ENCODE measurements at places on chromosomes 5 and 9.

GRCh38 chr9:34562135-34562745, 27.3 kb downstream of the CNTFR start:
- no peak for DNase-seq

DNA sequence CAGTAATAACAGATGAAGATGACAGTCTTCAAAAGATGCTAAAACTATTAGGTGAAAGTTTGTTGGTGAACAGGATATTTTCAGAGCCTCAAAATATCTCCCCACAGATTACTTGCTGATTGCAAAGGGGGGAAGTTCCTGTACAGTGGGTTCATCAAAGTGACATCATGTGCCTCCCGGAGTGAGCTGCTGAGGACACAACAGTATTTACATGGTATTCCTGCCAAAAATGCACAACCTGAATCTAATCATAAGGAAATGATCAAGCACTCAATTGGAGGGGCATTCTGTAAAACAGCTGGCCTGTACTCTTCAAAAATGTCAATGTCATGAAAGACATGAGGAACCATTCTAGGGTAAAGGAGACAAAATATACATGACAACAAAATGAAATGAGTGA, 18.9 kb upstream of the GLIS3 start:
- DNase-seq, result no peak

DNA sequence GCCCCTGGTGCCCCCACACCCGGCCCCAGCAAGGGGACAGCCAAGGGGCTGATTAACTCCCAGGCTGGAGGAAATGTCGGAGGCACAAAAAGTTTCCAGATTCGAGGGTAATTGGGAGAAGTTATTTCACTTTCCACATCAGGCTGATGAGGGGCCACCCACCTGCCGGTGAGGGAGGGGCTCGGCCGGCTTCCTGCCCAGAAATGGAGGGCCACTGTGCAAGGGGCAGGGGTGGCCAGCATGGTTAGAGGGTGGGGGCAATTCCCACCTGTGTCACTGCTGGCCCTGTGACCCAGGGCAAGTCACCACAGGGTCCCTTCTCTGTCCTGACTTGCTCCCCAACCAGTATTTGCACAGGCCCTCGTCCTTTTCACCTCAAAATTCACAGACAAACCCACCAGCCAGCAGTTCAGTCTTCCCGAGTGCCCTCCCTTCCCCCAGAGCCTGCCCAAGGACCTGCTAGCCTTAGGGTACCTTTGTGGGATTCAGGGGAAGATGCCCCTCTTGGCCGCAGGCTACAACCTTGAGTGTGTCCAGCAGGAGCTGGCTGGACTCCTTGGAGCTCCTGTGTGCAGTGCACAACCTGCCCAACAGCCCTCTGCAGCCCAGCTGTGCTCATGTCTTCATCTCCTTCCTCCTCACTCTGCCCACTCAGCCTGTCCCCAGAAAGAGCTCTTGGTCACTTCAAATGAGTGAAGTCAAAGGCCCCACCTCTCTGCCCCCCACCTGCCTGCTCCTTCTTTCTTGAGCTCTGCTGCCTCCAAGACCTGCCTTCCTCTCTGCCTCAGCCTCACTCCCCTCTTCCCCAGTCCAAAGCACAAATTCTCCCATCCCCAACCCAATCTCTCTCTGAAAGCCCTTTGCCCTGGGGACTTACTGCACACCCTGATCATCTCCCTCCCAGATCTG, 130.5 kb downstream of the BARX1 start:
- no peak for DNase-seq

DNA sequence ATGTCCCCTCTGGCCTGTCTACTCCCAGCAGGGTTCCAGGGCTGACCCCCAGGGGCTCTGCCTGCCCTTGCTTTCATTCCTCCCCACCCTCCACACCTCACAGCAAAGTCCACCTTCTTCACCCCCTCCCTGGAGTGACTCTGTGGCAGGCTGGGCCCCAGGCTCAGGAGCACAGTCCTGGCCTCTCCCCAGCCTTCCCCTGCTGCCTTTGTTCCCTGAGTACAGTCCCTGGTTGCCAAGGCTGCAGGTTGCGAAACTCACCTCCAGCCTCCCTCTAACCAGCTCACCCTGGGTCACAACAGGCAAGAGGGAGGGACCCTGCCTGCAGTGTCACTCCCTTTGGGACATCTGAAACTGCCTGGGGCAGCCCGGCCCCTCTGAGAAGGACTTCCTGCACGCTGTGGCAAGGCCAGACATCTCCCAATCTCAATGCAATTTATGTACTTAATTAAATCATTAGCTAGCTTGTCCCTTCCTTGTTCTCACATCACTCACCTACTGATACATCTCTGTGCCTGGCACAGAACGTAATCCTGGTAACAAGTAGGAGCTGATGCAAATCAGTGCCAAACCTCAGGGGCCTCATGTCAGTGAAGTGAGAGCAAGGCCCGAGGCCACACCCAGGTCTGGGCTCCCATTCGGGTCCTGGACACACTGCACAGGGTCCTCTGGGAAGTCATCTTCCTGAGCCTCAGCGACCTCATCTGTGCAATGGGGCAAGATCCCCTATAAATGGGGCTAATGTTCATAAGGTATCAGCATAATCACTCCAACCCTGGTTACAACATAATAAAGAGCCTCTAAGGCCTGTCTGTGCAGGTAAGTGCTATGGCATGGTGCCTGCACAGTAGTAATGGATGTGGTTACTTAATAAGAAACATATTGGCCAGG, 27.3 kb upstream of the TRIM14 start:
- DNase-seq, result no peak

DNA sequence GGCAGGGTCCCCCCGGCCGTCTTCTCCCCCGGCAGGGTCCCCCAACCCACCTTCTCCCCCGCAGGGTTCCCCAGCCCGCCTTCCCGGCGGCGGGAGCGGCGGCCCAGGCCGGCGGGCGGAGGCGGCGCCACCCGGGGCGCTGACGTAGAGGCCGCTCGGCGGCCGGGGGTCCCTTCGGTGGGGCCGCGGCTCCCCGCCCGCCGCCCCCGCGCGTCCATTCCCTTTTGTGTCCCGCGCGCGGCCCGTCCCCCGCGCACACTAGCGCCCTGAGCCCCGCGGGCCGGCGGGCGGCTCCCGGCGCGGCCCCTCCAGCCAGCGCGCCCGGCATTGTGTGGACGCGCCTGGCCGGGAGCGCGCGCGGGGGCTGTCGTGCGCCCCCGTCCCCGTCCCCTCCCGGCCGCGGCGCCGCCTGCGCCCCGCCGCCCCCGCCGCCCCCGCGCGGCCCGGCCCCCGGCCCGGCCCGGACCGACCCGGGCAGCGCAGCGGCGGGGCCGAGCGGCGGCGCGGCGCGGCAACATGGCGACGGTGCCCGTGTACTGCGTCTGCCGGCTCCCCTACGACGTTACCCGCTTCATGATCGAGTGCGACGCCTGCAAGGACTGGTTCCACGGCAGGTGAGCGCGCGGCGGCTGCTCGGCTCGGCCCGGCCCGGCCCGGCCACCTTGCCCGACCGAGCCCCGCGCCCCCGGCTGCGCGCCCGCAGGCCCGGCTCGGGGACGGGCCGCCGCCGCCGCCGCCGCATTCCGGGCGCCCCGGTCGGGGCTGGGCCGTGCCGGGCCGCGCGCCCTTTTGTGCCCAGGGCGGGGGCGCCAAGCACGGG, at the start of gene PHF2:
PHF2 (plus strand) TSS at position 327 of the 820 bp plus-strand sequence; CDS start at position 517, 190 bp downstream.
- no peak for DNase-seq

DNA sequence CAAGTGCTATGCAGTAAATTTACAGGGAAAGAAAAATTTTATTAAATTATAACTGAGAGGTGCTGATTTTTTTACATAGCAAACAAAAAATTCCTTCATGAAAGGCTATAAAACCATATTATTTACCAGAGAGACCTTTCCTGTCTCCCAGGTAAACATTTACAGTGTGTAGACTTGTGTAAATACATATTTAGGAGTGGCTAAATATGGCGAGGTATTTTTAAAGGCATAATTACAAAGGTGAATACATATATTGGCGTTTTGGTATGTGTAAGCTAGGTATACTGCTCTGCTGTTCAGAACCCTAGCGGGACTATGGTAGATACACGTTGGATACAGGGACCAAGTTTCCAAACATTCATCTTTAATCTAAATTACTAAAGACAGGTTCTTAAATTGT, 170.6 kb upstream of the MEF2C start:
- no peak for DNase-seq

GRCh38 chr5:142958944-142959682, 188.9 kb downstream of the ARHGAP26 start:
- DNase-seq, result no peak

GRCh38 chr5:139708434-139708861, 60.3 kb downstream of the CXXC5 start:
- DNase-seq, result no peak

- no peak for DNase-seq
These were observed 36.3 kb upstream of the PALM2AKAP2 start for GRCh38 chr9:109743696-109744095.

GRCh38 chr9:79143211-79143610, 428.6 kb upstream of the TLE4 start:
- no peak for DNase-seq

DNA sequence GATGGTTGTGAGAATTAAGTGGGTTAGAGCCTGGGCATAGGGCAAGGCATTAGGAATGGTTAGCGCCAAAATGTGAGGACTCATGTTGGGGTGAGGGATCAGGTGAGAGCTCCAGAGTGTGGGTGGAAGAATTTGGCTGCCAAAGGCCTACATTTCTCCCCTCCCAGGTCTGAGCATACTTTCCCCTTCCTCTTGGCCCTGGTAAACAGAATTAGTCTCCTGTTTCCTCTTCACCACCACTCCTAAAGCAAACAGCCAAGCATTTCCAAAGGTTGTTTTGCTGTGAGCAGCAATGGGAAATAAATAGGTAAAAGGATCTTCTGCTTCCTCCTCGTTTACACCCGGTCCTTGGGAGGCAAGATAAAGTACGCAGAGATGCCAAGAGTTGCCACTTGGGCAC, 132.5 kb downstream of the ZSWIM6 start:
- no peak for DNase-seq

GRCh38 chr5:122639033-122639432, 135.8 kb upstream of the SNX2 start:
- DNase-seq, result no peak

GRCh38 chr5:60722416-60722815, 22.4 kb upstream of the DEPDC1B start:
- DNase-seq, result no peak

DNA sequence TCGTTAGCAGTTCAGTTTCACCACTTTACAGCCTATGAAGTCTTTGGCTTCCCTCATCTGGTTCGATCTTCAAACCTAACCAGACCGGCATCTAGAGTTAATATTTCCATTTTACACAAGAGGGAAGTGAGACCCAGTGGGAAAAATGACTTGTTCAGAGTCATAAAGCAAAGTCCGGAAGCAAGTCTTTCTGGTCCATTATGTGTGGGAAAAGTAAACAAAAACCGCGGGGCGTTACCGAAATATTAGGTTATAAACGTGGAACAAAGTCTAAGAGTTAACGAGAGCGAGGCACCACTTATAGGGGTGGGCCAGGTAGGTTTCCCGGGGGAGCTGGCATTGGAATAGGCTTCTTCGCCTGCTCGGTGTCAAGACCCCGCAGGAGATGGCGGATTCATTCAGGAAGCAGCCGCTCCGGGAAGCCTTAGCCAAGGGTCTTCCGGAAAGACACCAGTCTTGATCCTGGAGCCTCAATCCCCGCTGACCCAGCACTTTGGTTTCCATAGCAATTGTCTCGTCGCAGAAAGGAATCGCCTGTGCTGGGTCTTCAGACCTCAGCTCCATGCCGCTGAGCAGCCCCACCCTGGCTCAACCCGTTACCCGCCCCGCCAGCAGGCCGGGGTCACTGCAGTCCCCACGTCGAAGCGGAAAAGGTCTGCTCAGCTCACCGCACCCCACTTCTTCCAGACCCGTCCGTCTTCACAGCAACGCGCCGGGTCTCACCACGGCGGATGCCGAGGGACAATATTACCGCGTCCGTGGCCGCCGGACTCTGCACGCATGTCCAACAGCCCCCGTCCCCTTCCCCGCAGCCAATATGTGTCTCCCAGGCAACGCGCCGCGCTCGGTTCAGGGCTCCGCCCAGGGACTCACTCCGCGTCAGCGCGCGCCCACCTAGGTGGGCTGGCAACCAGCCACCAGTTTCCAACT, at the start of gene C5orf52:
C5orf52 (plus strand) TSS at position 872 of the 930 bp plus-strand sequence. CDS start 82 bp downstream, outside the sequence.
- DNase-seq, result no peak

- DNase-seq, result no peak
These were observed 494 bp downstream of the ASTN2 start for GRCh38 chr9:117414220-117414905.

DNA sequence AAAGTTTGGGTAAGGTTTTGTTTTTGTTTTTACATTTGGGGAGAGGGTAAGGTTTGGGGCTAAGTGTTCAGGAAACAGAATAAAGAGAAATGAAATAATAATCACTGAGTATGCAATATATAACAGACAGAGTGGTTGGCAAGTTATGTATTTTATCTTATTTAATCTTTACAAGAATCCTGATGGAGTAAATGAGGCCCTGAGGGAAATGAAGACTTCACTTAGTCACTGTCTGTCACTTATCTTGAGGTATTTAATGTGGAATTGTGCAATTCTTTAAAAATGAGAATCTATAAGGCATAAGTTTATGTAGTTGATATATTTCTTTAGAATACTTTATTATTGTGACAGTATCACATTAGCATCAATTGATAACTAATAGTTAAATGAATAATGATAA, 48.1 kb downstream of the TEK start:
- no peak for DNase-seq

DNA sequence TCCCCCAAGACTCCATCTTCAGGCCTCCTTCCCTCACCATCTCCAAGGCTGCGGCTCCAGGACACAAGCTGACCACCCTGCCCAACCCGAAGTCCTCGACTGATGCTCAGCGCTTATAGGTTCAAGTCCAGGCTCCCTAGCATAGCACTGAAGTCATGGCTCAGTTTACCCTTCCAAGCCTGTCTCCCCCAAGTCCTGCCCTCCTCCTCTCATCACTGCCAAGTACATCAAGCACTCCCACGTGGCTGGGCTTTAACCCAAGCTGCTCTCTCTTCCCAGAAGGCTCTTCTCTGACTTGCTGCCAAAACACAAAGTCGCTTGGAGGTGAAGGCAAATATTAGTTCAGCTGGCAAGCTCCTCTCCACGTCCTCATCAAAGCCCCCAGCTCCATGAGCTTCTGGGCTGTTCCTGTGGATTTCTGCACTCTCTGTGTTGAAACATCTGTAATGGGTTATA, 22.1 kb upstream of the MARCHF6 start:
- no peak for DNase-seq

GRCh38 chr5:98770209-98770910, 3.1 kb upstream of the RGMB start:
- no peak for DNase-seq
